Stimulated activated CD8-positive, alpha-beta memory T cell treated with anti-CD3 and anti-CD28 coated beads, Interleukin-4, amount 100 ng/mL, for 4 hours (primary cell): ENCODE measurements at places on chromosomes 4 and X.

- no peak for DNase-seq
Observed at GRCh38 chr4:91837608-91838029, 466.1 kb upstream of the GRID2 start.

- DNase-seq: no peak
Observed at GRCh38 chrX:45851434-45851991, 650.8 kb upstream of the DIPK2B start.

DNA sequence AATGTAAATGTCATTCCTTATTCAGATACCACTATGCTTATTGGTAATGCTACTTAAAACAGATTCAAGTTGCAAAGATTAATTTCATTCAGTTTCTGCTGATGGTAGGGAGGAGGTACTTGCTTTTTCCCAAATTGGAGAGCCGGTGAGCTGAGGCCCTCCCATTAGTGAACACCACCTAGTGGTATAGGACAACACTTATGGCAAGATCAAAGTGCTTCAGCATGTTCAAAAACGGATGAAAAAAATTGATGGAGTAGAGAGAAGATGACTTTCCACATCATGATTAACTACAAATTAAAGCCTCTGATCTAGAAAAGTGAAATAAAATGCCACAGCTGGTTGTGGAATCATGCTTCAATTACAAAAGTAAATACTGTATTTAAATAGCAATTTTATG, 112.9 kb downstream of the MBNL3 start:
- DNase-seq: no peak

- no peak for DNase-seq
Observed at GRCh38 chrX:141733371-141733770, 34.8 kb upstream of the SPANXD start.

DNA sequence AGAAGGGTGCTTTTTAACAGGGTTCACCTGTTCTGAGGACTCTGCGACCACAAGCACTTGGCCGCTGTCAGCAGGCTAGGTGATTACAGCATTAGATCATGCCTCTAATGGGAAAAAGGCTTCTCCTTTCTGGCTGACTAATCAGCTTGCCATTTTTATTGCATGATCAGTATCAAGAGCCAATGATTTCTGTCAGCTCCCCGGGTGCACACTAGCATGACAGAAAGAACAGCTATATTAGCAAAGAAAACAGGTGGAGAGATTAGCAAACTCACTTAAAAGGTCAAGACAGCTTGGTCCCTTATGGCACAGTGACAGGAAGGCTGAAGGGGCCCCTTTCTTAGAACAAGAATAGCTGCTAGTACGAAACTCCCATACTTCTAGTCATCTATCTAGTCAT, 170.0 kb downstream of the SMIM20 start:
- no peak for DNase-seq

DNA sequence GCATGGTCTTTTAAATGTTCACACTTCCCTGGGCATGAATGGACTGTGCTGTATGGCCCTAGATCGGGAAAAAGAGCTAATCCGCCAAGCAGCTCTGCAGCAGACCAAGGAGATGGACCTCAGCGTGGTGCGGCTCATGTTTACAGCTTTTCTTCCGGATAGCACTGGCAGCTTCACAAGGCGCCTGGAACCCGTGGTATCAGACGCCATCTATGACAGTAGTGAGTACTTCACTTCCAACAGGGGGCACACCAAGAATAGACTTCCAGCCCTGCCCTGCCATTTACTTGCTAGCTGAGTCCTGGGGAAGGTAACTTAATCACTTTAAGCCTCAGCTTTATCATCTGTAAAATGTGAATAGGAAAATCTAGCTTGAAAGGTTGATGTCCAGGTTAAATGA, 77.7 kb downstream of the NFKB1 start:
- DNase-seq: no peak

- DNase-seq: no peak
Observed at GRCh38 chr4:69957209-69957608, 8.3 kb downstream of the CSN2 start.

DNA sequence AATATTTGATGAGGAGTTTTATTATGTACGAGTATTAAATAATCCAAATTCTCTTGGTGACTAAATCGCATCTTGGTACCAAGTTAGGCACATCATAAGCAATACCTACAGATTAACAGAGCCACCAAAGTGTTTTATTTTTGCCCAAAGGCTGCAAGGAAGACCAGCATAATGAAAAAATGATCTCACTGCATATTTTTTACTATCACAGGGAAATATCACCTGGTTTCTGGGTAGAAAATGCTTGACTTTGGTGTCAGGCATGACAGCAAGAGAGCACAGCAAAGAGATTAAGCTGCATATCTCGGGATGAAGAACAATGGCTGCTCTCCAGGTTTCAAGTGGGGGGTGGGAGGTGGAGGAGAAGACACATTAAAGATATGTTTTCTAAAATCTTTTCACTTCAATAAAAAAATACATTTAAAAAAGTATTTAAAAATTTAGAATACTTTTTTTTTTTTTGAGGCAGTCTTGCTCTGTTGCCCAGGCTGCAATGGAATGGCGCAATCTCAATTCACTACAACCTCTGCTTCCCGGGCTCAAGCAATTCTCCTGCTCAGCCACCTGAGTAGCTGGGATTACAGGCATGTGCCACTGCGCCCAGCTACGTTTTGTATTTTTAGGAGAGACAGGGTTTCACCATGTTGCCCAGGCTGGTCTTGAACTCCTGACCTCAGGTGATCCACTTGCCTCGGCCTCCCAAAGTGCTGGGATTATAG, 86.1 kb downstream of the FRYL start:
- no peak for DNase-seq

- DNase-seq: no peak
Observed at GRCh38 chr4:100113096-100113495, 77.2 kb downstream of the DDIT4L start.

GRCh38 chr4:151553874-151554273, 144.9 kb downstream of the FHIP1A start:
- DNase-seq: no peak

DNA sequence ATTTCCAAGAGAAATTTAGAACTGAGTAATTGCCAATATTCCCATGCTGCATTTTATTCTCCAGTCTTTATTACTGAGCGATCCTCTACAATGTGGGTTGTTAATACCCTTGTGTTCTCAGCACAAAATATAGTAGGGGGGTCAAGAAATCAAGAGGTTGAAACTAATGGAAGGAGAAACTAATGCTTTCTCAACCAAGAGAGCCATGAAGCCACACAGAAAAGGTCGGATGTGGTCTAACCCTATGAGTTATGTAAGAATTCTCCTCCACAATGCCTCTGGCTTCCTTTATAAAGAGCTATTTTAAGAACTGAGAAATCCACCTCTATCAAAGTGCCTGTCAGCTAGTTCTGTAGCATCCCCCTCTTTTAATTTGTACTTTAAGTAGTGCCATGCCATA, 268.5 kb downstream of the CHIC1 start:
- no peak for DNase-seq

GRCh38 chr4:116573540-116573939, 511.8 kb downstream of the TRAM1L1 start:
- no peak for DNase-seq

DNA sequence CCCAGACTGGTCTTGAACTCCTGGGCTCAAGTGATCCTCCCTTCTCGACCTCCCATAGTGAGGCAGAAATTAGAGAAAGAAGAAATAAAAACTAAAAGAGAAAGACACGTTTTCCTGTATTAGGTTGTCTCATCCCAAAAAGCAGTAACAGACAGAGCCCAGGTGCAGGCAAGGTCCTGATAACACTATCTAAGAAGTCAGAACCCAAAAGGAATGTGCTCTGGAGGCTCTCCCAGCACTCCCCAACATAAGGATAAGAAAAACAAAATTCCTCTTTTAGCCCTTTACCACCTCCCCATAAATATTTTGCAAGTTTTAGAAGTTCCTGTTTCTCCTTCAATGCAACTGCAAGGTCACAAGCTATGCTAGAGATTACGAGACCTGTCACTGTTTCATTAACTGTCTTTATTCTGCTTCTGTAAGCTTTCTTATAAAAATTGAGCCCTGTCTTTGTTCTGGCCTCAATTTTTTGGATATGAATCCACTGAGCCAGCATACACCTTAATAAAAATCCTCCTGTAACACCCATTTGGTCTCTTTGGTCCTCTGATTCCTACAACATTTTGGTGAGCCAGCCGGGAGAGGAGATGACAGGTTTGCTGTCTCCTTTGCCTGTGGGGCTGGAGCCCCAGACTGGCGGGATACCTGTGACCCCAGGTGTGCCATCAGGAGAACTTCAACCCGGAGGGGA, 25.9 kb downstream of the LIAS start:
- no peak for DNase-seq

- no peak for DNase-seq
Observed at GRCh38 chrX:153934148-153934761, 582 bp downstream of the NAA10 start.

GRCh38 chr4:66204534-66205247, 534.4 kb upstream of the EPHA5 start:
- no peak for DNase-seq

DNA sequence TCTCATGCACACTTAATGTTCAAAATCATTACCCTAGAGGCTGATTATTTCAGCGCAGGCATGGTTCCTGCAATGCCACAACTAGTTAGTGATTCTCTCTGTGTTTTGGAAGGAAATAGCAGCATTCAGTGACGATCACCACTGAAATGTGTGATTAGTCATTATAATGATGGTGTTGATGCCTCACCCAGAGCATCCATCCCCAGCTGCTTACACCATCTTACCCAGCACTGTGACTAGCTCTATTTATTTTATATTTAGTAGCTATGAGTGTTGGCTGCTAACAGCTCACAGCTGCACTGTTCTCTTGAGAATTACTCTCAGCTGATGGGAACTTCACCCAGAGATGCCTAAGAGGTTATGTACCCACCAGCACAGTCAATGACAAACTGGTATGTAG, 60.5 kb upstream of the TSPAN7 start:
- no peak for DNase-seq

DNA sequence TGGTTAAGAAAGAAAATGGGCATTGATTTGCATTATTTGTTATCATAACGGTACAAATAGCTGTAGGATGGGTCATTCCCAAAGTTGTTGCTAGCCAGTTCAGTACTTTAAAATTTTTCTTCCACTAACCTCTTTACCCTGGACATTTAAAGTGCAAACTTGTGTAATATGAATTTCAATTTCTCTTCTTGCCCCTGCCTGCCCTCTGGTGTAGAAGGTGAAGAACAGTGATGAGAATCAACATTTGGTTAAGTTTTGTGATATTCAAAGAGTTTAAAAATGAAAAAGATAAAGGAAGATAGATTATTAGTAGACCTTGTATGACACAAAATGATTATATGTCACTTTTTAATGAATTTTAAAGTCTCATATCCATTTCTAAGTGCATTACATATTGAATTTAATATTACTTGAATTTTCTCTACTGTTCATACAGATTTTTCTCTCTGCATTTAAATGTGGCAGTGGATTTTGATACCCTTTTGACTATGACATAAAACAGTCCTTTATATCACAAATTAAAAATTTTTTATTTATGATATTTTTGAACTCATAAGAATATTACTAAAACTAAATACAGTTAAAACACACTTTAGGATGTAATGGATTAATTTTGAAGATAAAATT, 337.7 kb downstream of the BMPR1B start:
- DNase-seq: no peak

GRCh38 chr4:148112231-148112982, 329.8 kb downstream of the NR3C2 start:
- DNase-seq: no peak

DNA sequence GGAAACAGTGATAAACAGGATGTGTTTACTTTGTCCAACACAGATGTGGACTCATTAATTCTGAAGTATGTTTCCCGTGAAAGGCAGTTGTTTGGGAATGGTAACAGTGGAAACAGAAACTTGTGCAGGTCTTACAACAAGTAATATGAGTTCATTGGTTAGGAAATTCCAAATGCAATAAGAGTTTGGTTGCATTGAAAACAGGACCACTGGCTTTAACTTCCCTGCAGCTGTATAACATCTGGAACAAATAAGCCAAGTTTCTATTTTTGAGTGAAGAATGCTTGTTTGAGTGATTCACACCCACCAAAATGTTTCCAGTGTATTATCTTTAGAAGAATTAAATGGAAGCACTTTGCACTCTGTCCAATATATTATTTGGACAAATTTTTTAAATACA, 82.4 kb upstream of the BMP3 start:
- no peak for DNase-seq

DNA sequence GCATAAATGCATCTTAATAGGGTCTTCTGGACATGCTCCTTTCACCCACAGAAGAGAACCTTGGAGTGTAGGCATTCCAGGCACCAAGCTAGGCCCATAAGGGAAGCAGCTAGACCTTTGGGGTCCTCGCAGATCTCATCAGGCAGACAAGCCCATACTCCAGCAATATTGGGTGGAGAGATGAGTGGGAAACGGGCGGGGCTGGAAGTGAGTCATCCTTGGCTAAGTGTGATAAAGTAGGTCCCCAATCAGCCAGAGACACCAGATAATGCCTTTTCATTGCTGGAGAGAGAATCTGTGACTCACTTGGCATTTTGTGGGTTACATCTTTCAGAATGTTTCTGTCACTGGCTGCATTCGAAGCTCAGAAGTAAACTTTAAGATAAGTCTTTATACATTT, 133.3 kb upstream of the MBNL3 start:
- no peak for DNase-seq

DNA sequence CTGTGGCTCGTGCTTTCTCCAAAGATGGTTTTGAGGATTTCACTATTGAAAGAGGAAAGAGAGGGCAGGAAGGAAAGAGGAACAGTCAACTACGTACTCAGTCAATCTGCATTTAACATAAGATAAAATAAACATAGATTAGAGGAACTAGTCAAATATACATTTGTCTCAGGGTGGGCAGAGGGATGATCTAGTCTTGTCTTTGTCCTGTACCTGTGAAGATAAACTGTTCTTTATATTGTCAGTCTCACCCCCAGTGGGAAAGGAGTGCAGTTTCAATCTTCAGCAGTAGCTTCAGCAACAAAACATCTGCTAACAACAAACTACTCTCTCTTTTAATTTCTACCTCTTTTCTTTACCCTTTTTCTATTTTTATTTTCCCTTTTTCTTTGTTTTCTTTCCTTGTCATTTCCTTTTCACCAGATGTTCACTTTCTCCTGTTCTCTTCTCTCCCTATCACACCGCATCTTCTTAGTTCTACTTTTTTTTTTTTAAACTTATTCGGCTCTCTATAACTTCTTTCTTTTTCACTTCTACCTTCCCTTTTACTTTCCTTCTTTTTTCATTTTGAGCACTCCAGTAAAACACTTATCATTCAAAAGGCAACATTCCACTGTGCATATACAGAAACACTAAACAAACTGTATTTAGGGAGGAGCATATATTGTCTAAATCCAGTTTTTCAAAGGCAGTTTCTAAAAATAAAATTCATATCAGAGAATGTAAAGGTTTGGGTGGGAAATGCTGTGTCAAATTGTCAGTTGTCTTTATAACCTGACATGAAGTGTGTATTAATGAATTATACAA, 51.4 kb upstream of the GUCY1A1 start:
- DNase-seq: no peak

GRCh38 chr4:107733431-107733925, 13.4 kb upstream of the PAPSS1 start:
- DNase-seq: no peak

GRCh38 chrX:27008486-27008885, 454.7 kb downstream of the PPP4R3C start:
- no peak for DNase-seq

GRCh38 chrX:36957425-36958328, 50.5 kb upstream of the FAM47C start:
- no peak for DNase-seq
